ENCODE measurements at places on chromosomes 13 and 19.

DNA sequence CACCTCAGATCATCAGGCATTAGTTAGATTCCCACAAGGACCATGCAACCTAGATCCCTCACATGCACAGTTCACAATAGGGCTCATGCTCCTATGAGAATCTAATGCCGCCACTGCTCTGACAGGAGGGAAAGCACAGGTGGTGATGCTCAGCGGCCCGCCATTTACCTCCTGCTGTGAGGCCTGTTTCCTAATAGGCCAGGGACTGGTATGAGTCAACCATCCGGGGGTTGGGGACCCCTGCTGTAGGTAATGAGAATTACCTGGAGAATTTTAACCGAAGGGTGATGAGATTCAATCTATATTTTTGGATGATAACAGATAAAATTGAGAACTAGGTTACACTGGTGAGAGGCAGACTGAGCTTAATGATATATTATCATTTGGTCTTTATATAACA, 101.4 kb downstream of the LACC1 start:
- no peak for DNase-seq

GRCh38 chr19:28602675-28603298, 610.2 kb downstream of the UQCRFS1 start:
- DNase-seq, result no peak

GRCh38 chr13:36273431-36273830, 24.2 kb downstream of the CCDC169 start:
- DNase-seq, result no peak

GRCh38 chr13:83499286-83499685, 383.0 kb downstream of the SLITRK1 start:
- DNase-seq, result no peak

- no peak for DNase-seq
Observed at GRCh38 chr19:46963093-46963734, 56.4 kb upstream of the NPAS1 start.

GRCh38 chr13:104586051-104586746, 1520.0 kb upstream of the SLC10A2 start:
- no peak for DNase-seq

DNA sequence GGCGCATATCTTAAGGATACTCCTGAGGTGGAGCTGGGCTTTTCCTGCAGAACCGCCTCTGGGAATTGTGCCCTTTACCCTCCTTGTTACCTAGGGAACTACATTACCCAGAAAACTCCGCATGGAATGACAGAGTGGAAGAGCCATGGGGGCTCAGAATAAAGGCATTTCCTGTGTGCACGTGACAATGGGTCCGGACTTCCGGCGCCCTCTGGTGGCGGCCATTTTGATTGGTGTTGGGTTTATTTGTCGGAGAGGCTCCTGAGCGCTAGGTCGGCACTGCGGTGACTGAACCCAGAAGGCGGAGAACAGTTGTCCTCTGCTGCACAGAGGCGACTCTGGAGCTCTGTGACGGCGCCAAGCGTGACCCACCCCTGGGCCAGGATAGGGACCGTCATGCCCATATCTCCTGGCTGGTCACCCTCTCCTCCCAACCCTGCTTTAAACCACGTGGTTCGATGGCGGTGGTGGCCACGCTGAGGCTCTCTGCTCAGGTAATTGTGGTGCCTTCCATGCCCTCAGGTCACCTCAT, at the start of gene ZNF587B:
ZNF587B (plus strand) TSS at position 229 of the 532 bp plus-strand sequence; CDS start at position 459, 230 bp downstream.
- DNase-seq, result peak; percentile 27

DNA sequence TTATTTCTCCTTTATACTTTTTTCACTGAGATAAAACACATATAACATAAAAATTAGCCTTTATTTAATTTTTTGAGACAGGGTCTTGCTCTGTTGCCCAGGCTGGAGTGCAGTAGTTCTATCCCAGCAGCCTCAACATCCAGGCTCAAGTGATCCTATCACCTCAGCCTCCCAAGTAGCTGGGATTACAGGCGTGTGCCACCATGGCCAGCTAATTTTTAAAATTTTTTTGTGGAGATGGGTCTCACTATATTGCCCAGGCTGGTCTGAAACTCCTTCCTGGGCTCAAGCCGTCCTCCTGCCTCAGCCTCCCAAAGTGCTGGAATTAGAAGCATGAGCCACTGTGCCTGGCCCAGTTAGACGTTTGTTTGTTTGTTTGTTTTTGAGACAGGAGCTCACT, 28.4 kb downstream of the CRTC1 start:
- no peak for DNase-seq
